Right atrium auricular region (tissue), 2 donors: ENCODE measurements at places on chromosomes 3 and 15. TPM values are rescaled to one million over a fixed set of nuclear protein-coding genes. Genes with fewer than 3 reads are reported as not detected.

Gene ANKRD34C
- total RNA-seq: not detected

Gene LRRK1
- 1.9 TPM for total RNA-seq

Gene FOXL2
- total RNA-seq: not detected

Gene GAP43
- 0.47 TPM for total RNA-seq

Gene TGM4
- total RNA-seq: not detected

- H3K36me3 ChIP-seq: no peaks in the 10 kb centered on the region
These were observed 54.2 kb upstream of the SEMA6D start for GRCh38 chr15:47663101-47663500.

- H3K4me3 ChIP-seq: no peak overlapping the region
- no peaks in the 10 kb centered on the region for H3K4me1 ChIP-seq
- peaks cover 26% of the 10 kb centered on the region for H3K36me3 ChIP-seq
- no peak for DNase-seq
These were observed 113.2 kb downstream of the PPP2R3A start for GRCh38 chr3:136078421-136079364.

- H3K36me3 ChIP-seq: no peaks in the 10 kb centered on the region
- no peak overlapping the region for H3K27ac ChIP-seq
- DNase-seq: no peak
These were observed 109.9 kb downstream of the TBC1D5 start for GRCh38 chr3:17632401-17633100.

DNA sequence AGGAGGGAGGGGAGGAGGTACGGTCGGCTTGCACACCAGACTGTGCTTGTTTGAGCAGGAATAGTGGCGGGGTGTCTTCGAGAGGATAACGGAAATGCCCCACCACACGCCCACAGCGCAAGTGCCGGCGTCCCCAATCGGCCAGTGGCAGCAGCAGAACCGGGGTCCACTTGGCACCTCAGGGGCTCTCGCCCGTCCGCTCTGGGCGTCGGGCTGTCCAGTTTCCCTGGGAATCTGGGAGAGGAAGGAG, 53.7 kb downstream of the CCDC54 start:
- no peaks in the 10 kb centered on the region for H3K4me1 ChIP-seq
- H3K4me3 ChIP-seq: peak overlapping the region; percentile 87
- no peaks in the 10 kb centered on the region for H3K27me3 ChIP-seq
- peak overlapping the region; percentile 94 for H3K27ac ChIP-seq

DNA sequence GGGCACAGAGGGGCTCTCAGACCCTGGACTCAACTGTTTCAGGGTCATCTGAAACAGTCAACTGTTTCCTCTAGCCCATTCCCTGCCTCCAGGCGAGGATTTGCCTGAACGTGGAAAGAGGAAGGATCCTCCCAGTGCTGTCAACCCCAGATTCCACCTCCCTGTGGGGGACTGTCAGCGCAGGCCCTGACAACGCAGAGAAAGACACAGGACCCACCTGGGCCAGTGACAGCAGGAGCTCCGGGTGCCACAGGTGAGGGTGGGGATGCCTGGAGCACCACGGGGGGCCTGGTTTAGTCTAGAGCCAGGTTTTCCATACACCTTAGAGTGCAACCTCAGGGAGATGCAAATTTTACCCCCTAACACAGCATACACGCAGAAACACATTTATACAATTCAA, 19.5 kb upstream of the LAMP3 start:
- H3K36me3 ChIP-seq: no peaks in the 10 kb centered on the region
- no peak overlapping the region for H3K27ac ChIP-seq
- no peaks in the 10 kb centered on the region for H3K4me1 ChIP-seq
- H3K4me3 ChIP-seq: no peak overlapping the region
- no peaks in the 10 kb centered on the region for H3K27me3 ChIP-seq

- peak overlapping the region; percentile 74 for H3K27ac ChIP-seq
- H3K4me3 ChIP-seq: peak overlapping the region; percentile 58
- no peaks in the 10 kb centered on the region for H3K27me3 ChIP-seq
- no peaks in the 10 kb centered on the region for H3K36me3 ChIP-seq
- DNase-seq: peak; percentile 74
These were observed 708 bp upstream of the GCHFR start for GRCh38 chr15:40762919-40763800.

- no peak for DNase-seq
- no peak overlapping the region for H3K27ac ChIP-seq
- H3K4me3 ChIP-seq: no peak overlapping the region
- H3K27me3 ChIP-seq: no peaks in the 10 kb centered on the region
These were observed 57.4 kb upstream of the TMEM158 start for GRCh38 chr3:45283471-45283870.

- no peak overlapping the region for H3K27ac ChIP-seq
- DNase-seq: no peak
- H3K36me3 ChIP-seq: peaks cover 51% of the 10 kb centered on the region
These were observed 58.3 kb downstream of the TASOR start for GRCh38 chr3:56624725-56625124.

- no peak overlapping the region for H3K4me3 ChIP-seq
- DNase-seq: no peak
- no peaks in the 10 kb centered on the region for H3K36me3 ChIP-seq
These were observed 979 bp downstream of the UNC13C start for GRCh38 chr15:53979051-53979788.

DNA sequence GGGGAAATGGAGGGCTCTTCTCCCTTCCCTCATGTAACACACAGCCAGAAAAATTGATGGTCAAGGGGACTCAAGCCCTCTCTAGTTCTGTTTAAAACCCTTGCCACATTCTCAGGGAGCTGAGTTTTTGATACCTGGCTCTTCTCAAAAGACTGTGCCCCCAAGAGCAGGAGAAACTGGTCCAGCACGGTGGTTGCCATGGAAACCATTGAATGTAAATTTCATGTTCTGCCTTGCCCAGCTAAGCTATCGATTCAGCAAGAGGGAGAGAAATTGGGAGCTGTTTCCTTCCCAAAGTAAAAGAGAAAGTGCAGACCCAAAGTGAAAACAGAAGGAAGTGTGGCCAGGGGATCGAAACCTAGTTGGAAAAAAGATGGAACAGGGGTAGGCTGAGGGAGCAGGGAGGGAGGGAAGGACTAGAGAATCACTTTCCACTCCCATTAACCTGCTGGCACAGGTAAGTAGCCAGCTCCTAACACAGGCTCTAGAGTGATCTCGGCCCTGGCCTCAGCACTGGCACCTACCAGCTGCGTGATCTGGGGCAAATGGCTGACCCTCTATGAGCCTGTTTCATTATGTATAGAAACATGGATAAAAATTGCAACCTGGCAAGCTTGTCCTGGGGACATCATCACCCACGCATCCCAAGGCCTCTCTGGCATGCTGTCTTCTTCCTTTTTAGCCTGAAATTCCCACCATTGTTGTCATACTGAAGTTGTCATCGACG, 140.9 kb downstream of the TPRA1 start:
- no peak overlapping the region for H3K4me3 ChIP-seq
- no peaks in the 10 kb centered on the region for H3K27me3 ChIP-seq
- H3K36me3 ChIP-seq: no peaks in the 10 kb centered on the region

- H3K4me3 ChIP-seq: no peak overlapping the region
- H3K4me1 ChIP-seq: no peaks in the 10 kb centered on the region
- H3K27ac ChIP-seq: no peak overlapping the region
- H3K36me3 ChIP-seq: no peaks in the 10 kb centered on the region
These were observed 54.9 kb downstream of the OCA2 start for GRCh38 chr15:28044121-28044672.

DNA sequence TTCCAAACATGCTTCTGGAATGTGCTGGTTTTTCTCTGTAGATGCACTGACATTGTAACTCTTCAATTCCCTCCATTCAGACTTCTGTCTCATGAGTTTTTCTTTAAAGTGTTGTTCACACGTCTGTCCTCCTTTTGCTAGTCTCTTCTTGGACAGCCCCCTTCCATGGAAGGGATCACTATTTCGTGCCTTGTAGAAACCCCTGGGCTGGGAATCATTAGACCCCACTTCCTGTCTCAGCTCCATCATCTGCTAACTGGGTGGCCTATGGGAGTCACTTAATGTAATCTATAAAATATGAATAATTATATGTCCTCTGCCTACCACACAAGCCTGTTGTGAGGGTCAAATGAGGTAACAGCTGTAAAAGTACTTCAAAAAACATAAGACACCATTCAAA, 110.6 kb downstream of the THSD4 start:
- H3K27me3 ChIP-seq: no peaks in the 10 kb centered on the region
- no peak overlapping the region for H3K27ac ChIP-seq
- DNase-seq: no peak
- H3K4me3 ChIP-seq: no peak overlapping the region
- H3K36me3 ChIP-seq: no peaks in the 10 kb centered on the region

DNA sequence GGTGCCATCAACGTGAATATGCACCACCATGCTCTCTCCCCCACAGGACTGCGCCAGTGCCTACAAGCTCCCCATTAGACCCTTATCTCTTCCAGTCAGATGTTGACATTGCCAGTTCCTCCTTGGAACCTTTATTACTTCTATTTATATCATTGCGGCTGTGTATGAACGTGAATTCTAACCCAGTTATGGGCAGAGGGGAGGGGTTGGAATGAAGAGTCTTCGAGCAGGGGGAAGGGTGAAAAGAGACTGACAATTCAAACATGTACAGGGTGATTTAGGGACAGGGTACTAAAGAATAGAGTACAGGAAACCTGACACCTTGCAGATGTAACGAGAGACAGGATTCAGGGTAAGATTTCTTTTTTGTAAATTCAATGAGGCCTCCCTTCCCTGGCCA, 41.8 kb upstream of the ST6GAL1 start:
- H3K27ac ChIP-seq: no peak overlapping the region
- no peak overlapping the region for H3K4me3 ChIP-seq
- no peak for DNase-seq
- H3K27me3 ChIP-seq: no peaks in the 10 kb centered on the region
- H3K4me1 ChIP-seq: no peaks in the 10 kb centered on the region
